ENCODE measurements at places on chromosomes 13 and 19.
A peak's percentile ranks its signal among the peaks of the same experiment; 100 is the strongest.

DNA sequence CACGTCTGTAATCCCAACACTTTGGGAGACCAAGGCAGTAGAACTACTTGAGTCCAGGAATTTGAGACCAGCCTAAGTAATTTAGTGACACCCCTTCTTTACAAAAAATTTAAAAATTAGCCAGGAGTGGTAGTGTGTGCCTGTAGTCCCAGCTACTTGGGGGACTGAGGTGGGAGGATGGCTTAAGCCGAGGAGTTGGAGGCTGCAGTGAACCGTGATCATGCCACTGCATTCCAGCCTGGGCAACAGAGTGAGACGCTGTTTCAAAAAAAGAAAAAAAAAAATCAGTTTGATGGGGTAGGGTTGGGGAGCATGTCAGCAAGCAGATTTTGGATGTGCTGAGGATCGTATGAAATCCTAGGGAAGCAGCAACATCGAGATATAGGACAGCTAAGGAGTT lies 4.2 kb downstream of the CEACAM19 start:
- no peak for DNase-seq

DNA sequence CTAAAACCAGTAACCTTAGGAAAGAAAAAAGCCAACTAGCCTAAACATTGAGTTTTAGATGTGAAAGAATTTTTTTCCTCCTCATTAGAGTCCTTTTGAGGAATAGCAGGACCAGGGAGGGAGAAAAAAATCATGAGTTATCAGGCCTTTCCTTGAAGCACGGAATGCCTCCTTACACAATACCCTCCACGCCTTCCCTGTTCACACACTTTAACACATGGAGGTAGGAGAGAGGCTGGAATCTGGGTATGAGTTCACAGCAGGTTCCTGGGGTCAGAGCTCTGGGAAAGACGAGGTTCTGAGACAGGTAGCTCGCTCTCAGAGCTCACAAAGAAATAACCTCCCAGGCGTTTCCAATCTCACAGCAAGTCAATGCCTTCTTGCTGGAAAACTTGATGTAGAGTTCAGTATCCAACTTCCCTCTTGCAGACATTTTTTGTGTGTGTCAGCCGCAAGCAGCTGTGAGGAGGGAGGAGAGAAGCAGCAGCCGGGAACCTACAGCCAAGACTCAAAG lies 716 bp downstream of the ZNF573 start:
- DNase-seq, result no peak

GRCh38 chr13:48303359-48304142 lies at the start of gene RB1:
RB1 (plus strand) TSS chr13:48303751; CDS start chr13:48303913, 162 bp downstream.
- DNase-seq, result peak; percentile 78

GRCh38 chr13:71274923-71275608 lies 591.9 kb downstream of the DACH1 start:
- no peak for DNase-seq

DNA sequence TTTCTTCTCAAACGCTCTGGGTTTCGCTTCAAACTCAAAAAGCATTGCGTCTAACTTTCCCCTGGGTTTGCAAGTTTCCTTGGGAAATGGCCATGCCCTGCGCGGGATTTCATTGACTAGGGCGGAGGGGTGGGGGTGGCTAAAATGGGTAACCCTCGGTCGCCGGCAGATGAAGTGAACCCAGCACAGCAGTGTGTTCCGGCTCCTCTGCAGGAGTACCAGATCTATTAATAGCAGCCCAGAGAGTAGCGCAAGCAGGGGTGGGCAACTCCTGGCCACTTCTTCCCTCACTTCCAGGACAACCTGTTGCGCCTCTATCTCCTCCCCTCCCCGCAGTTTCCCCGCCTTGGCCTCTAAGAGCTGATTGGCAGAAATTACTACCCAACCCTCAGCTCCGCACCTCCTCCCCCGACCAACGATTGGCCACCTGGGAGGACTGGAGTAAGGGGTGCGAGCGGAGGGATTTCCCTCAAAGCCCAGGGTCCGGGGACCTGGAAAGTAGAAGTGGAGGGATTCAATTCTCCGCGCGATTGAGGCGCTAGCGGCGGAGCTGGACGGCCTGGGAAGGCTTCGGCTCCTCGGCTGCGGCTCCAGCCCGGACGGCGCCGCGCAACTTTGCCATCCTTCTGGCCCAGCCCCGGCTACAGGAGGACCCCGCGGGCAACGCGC lies at the start of gene FREM2:
FREM2 (plus strand) TSS at position 501 of the 669 bp plus-strand sequence. CDS start 268 bp downstream, outside the sequence.
- peak; percentile 67 for DNase-seq

DNA sequence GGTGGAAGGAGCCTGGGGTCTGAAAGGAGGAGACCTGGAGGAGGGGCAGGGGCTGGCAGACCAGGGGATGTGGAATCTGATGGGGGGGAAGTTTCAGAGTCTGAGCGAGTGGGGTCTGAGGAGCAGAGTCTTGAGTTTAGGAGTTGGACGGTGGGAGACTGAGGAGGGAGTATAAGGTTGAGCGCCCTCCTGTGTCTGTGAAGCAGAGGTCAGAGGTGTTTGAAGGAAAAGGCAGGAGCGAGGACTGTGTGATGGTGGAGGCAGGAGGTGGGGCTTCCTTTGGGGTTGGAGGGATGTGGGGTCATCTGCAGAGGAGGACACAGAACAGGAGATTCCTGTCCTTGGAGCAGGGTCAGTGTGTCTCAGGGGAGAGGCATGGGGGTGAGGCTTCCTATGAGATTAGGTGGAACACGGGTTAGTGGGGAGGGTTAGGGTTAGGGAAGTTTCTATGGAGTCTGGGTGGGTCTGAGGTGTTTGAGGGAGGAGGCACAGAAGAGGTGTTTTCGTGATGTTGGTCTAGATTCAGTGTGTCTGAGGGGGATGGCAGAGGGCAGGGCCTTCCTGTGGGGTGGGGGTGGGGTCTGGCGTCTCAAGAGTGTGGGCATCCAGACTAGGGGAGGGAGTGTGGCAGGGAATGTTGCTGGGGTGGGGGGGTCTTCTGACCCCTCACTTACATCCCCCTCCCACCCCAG lies 8.3 kb downstream of the RYR1 start:
- DNase-seq, result no peak

DNA sequence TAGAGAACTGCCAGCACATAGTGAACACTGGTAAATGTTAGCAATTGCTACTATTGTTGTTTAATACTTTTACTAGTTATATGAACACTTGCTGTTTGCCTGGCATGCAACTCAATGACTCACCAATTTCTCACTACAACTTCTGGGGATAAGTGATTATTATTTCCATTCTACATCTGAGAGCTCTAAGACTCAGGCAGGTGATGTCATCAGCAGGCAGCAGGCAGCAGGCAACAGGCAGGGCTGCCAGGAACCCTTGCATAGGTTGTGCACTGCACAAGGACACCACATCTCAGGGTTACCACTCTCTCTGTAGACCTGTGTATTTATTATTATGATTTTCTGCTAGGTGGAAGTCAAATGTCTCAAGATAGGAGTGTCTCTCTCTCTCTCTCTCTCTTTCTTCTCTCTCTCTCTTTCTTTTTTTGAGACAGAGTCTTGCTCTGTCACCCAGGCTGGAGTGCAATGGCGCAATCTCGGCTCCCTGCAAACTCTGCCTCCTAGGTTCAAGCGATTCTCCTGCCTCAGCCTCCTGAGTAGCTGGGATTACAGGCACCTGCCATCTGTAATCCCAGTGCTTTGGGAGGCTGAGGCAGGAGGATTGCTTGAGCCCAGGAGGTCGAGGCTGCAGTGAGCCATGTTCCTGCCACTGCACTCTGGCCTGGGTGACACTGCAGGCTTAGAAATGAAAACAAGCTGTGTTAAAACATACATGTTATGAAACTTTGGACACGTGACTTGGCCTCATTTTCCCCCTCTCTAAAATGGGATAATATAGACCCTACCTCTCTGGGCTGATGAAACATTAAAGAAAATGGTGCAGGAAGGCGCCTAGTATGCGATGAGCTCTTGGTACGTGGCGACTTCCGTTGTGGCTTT lies 22.7 kb downstream of the HPN start:
- no peak for DNase-seq

- DNase-seq, result no peak
Observed at GRCh38 chr19:55376241-55376933, at the start of gene TMEM190. TMEM190 (plus strand) TSS chr19:55376826; CDS start chr19:55376854, 28 bp downstream.

DNA sequence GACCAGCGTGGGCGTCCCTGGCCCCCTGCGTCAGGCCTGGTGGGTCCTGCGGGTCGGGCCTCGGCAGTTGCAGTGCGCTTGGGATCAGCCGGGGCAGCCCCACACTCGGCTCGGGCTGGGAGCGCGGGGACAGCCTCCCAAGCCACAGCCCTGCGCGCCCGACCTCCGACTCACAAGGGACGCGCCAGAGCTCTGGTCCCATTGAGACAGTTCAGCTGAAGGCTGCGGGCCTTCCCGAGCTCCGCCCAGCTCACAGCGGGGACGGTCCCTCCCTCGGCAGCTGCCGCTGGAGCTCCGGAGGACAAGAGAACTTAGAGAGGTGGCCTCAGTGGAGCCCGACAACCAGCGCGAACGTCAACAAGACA lies 45.7 kb upstream of the ZNF730 start:
- DNase-seq, result no peak

- no peak for DNase-seq
Observed at GRCh38 chr13:71875823-71876222, 8.8 kb upstream of the DACH1 start.

DNA sequence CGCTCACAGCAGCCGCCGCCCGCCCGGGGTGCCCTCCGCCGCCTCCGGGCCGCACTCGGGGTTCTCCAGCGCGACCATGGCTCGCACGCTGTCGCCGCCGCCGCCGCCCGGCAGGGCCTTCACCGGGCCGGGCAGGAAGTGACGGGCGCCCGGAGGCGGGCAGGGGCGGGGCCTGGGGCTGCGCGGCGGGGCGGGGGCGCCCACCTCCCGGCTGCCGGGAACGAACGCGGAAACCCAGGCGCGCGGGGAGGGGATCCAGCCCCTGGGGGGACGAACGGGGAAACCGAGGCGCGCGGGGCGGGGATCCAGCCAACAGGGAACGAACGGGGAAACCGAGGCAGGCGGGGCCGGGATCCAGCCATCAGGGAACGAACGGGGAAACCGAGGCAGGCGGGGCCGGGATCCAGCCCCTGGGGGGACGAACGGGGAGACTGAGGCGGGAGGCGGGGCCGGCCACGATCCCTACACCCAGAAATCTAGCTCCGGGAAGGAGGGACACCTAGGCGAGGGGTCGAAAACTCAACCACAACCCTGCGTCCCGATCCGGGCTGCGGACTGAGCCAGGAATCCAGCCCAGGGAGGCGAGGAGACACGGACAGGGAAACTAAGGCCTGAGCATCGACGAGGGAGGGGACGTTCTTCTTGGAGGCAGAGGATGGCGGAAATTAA lies at the start of gene R3HDM4:
R3HDM4 (minus strand) TSS at position 140 of the 669 bp plus-strand sequence; CDS start at position 78, 62 bp downstream.
- DNase-seq, result peak; percentile 65

DNA sequence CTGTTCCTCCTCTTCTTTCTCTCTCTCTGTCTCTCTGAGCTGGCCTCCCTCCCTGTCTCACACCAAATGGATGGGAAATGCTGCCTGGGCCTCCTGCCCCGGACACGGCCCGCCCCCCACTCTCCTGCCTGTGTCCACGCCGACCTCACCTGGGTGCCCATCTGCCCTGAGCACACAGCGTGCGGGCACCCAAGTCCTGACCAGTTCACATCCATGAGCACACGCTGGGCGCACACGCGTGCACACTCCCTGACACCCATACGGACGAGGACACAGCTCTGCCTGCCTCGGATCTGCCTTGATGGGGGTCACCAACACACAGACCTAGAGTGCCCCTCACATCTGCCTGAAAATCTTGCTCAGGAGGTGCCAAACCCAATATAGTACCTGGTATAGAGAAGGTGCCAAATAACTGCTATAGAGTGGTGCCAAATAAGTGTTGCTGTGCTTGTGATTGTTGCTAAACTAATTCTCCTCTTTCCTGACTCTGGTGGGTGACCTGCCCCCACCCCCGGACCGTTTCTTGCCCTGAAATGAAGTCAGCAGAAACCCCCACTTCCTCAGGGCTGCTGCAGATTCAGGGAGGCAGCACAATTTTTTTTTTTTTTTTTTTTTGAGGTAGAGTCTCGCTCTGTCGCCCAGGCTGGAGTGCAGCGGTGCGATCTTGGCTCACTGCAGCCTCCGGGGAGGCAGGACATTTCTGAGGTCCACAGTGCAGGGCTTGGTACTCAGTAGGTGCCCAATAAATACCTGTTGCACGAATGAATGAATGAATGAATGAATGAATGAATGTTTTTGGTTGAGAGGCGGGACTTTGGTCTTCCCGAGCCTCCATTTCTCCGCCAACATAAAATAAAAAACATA lies 4.6 kb downstream of the NFIC start:
- no peak for DNase-seq

DNA sequence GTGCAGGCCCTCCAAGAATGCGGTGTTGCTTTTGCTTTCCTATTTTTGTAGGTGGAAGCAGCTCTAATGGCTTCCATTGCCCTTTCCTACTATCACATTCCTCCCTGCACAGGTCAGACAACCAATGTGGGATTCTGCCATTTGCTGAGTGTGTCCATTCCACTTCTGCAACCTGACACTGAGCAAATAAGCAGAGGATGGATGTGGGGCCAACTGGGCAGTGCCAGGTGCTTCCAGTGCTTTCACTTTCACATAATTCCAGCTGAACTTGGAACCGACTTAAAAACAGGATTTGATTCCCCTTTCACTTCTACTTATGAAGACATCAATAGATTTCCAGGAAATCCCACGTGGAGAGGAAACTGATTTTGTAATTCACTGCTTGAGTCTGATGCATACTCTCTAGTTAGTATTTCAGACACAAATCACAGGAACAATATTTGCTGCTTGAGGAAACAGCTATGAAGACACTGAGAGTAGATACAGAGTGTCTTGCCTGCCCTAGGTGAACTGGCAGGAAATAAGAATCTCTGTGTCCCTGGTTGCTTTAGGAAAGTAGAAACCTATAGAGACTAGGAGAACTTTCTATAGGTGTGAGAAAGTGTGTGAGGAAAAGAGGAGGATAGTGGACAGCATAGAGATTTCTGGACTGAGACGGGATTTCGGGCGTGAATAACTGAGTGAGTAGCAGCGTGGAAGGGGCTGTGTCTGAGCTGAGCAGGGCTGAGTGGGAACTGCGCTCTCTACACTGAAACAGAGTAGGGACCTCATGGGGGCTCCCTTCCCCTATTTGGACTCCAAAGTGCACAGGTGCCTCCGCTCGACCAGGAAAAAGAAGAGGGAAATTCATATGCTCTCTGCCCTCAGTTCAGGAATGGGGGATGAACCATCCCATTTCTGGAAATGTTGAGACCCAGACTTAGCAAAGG lies 22.5 kb downstream of the LGALS16 start:
- DNase-seq, result no peak

DNA sequence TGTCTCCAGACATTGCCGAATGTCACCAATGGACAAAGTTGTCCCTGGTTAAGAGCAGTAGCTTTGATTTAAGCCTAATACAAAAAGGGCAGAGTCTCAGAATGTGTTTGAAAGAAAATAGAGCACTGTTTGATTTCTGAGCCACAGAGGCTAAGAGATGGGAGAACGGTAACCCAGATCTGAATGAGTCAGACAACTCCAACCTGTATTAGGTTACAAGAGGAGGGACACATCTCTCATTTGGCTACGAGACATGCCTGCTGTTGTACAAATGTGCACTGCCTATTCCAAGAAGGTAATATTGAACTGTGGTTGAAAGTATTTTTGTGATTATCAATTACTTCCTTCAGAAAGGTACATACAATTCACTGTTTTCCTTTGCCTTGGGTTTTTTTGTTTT lies 4.9 kb upstream of the HSPH1 start:
- no peak for DNase-seq

GRCh38 chr19:10602330-10603083 lies 15.4 kb upstream of the AP1M2 start:
- peak; percentile 78 for DNase-seq
